ENCODE measurements at places on chromosomes 16 and 17.
A peak's percentile ranks its signal among the peaks of the same experiment; 100 is the strongest.

- DNase-seq, result peak; percentile 100
Observed at GRCh38 chr16:2882650-2883457, at the start of gene FLYWCH2. Gene FLYWCH2, plus strand, starts transcription at chr16:2883215. Its CDS starts 13,235 bp downstream, at chr16:2896450.

- no peak for DNase-seq
Observed at GRCh38 chr17:29433541-29433940, 43.4 kb downstream of the TAOK1 start.

GRCh38 chr16:351804-352520 lies 561 bp downstream of the AXIN1 start:
- DNase-seq, result no peak

- DNase-seq, result no peak
Observed at GRCh38 chr17:59372138-59372751, 40.8 kb downstream of the YPEL2 start.

GRCh38 chr17:8015957-8016631 lies 13.7 kb downstream of the GUCY2D start:
- no peak for DNase-seq

- peak; percentile 30 for DNase-seq
Observed at GRCh38 chr17:2796164-2797125, at the start of gene RAP1GAP2. Gene RAP1GAP2, plus strand, starts transcription at chr17:2796438. Its CDS starts 90 bp downstream, at chr17:2796528.

DNA sequence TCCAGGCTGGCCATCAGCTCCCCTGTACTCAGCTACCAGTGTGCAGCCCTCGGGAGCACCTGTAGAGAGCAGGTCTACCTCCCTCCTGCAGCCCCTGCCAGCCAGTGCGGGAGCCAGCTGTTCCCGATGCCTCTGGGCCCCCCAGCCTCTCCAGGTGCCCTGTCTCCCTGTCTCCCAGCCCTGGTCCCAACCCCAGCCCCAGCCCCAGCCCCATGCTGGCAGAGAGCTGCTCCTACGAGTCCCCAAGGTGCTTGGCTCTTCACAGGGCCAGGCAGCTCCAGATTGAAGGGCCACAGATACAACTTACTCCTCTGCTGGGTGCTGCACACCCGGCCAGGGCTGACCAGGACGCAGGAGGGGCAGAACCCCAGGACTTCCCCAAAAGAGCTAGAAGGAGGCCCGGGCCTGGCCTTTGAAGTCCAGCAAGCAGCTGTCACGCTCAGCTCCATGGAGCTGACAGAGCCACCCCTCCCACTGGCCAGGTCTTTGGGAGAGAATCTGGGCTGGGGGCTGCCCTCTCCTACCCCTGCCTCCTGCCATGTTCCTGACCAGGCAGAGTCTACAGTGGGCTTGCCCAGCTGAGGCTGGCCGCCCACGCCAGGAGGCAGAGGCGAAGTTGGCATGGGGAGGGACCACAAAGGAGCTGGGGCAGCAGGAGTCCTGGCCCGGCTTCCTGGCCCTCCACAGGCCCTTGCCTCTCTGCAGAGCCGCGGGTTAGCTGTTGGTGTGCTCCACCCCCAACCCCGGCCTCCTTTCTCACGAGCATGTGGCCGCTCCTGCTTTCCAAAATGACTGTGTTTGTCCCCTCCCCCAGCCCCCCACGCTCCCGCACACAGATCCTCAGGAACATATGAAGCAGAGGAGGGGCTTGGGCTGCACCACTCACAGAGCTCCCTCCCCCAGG lies 9.5 kb upstream of the ADAM11 start:
- DNase-seq, result no peak

DNA sequence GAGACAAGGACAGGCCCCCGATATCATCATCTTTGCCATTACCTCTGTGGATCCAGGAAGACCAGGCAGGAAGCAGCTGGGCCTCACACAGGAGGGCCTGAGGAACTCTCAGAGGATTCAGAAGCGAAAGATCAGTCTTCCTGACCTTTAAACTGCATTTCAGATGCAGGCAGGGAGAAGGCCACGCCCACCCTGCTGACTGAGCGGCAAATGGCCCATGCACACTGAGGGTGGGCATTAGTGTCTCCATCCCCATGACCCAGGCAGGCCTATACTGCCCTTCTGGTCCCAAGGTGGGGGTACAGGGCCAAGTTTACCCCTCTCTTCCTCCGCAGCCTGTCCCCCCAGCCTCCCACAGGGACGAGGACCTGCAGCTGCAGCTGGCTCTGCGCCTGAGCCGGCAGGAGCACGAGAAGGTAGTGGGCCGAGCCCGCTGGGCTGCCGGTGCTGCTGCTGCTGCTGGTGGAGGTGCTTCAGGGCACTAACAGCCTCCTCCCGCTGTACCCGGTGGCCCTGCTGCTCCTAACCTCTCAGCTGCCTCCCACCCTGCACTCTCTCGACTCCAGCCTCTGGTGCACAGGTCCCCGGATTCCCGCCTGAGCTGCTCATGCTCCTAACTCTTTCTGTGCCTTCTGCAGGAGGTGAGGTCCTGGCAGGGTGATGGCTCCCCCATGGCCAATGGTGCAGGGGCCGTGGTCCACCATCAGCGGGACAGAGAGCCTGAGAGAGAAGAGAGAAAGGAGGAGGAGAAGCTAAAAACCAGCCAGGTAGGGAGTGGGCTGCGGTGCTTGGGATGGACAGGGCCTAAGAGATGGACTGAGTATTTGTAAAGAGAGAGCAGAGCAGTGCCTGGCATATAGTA lies 6.2 kb downstream of the EPN3 start:
- no peak for DNase-seq

DNA sequence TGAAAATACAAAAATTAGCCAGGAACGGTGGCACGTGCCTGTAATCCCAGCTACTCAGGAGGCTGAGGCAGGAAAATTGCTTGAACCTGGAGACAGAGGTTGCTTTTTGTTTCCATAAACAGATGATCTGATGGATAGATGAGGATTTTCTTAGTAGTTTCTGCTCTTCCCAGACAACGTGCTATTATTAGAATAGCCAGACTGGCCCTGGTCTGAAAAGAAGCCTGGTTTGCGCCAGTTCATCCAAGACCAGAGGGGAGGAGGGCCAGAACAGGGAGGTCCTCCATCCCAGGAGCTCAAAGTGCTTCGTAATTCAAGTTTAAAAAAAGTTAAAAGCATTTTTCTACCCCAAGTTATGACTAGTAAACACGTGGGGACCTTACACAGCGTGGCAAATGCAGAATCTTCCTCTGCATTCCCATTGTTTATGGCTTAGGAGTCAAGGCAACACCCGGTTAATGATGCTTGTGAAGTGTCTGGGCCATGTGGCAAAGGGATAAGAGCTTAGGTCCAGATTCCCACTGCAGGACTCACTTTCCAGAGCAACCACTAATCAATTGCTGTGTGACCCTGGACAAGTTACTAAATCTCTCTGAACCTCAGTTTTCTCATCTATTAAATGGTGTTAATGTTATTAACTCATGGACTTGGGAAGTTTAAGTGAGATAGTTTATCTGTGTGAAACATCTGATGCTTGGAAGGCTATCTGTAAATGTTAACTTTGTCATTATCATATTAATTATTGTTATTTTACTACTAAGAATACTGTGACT lies 205.4 kb downstream of the CCDC182 start:
- no peak for DNase-seq

DNA sequence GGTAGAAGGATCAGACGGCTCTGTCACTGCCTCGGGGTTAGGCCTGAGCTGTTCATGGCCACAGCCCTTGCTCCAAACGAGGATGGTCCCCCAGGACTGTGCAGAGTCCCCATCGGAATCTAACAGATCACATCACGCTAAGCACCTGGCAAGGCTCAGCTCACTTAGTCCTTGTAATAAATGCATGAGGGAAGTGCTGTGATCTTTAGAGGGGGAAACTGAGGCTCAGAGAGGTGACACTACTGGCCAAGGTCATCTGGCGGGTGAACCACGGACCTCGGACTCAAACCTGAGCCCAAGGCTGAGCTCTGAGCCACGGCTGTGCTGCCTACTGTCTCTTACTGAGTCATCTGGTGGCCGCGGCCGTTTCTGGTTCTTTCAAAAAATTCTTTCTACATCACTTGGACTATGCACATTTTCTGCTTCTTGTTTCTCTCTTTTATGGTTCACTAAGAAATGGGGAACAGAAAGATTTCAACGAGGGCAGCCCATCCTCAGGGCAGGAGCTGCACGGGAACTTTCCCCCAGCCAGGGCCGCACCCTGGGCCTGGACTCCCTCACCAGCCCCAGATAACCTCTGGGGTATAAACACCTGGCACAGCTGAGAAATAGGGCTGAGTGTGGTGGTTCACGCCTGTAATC lies 55.6 kb downstream of the COTL1 start:
- DNase-seq, result no peak

DNA sequence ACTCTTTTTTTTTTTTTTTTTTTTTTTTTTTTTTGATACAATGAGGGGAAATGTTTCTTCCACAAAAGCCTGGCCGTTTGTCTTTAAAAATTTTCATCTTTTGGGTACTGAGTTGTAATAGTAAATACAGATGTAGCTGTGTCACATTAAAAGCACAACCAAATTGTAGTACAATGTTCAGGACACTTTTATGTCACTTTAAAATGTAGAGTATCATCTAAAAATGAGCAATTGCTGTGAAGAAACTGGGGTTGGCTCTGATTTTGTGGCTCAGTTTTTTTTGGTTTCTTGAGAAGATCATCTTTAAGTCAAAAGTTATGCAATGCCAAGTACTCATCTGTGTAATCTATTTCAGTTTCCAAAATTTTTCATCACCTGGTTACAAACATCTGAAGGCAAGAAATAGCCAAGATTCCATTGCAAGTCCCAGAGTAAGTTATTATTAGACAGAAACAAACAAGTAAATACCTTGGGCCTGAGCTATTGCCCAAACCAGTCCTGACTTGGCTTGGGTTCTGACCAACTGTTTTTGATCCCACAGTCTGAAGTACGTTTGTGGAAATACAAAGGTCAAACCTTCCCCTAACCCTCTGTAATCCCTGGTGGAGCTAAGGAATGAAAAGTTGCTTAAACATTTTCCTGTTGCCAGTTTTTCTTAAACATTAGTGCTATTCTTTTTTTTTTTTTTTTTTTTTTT lies 717.2 kb downstream of the WWOX start:
- DNase-seq, result no peak

DNA sequence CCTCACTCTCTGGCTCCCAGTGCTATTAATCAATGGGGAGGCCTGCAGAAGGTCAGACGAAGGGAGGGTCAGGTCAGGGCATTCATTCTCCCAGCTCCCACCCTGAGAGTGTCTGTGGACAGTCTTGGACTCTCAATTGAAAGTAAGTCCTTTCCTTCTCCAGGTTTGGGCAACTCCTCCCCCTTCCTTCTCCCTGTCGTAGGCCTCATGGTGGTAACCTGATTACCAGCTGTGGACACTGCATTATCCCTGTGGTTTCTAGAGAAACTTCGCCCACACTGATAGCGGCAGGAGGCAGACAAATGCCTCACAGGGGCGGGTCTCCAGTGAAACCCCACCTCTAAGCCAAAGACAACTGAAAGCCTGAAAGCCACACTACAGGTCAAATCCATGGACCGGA lies 57.7 kb upstream of the SLC25A19 start:
- no peak for DNase-seq

DNA sequence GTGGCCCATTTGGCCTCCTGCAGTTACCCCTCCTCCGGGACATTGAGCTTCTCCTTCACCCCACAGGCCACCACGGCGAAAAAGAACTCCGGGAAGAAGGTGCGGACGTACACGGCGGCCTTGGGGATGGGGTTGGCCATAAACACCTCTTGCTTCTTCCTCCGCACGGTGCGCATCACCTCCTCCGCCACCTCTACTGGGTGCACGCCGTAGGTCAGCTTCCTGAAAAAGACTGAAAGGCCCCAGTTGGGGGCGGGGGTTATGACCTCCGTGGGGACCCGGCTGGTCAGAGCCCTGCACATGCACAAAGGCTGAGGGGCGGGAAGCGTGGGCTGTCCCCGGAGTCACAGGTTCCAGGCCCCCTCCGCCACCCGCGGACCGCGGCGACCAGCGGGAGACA lies 19.9 kb downstream of the DHRS7C start:
- DNase-seq, result no peak

- DNase-seq, result no peak
Observed at GRCh38 chr16:20937736-20938135, 37.2 kb downstream of the LYRM1 start.

DNA sequence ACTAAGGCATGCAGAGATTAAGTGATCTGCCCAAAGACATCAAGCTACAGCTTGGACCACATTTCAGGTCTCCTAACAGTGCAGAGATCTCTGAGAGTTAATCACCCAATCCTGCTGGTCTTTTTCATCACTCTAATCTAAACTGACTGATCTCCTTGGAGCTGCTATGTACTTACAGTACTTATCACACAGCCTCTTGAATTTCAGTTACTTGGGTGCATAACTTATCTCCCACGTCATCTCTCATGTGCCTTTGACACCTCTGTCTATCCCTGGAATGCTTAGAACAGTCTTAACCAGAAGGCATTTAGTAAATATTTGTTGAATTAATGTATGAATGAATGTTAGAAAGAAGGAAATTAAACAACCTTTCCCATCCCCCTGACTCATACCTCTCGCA lies 139.0 kb downstream of the SNX11 start:
- no peak for DNase-seq

DNA sequence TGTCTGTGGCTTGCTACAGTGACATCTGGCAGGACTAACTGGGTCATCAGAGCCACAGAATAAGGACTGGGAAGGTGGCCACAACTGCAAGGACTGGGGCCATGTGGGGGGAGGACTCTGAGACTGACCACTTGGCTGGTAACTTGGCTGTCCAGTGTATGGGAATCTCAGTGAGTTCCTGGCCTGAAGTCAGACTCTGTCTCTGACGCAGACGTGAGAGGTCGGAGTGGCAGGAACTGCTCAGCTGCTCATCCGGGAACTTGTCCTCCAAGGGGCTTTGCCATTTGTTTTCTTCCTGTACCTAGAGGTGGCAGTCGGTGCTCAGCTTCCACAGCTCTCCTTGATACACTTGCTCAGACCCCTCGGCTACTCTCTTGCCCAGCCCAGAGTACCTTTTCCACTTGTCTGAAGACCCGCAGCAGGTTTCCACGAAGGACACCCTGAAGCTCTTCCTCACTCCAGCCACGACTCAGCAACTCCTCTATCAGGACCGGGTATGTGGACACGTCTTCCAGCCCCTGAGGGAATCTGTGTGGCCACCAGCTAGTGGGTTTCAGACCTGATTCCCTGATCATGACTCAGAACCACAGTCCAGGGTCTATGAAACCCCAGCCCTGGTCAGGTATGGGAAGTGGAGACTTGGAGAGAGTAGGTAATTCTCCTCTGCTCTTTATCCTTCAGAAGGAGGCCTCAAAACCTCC lies 7.3 kb upstream of the DPEP3 start:
- DNase-seq, result no peak

DNA sequence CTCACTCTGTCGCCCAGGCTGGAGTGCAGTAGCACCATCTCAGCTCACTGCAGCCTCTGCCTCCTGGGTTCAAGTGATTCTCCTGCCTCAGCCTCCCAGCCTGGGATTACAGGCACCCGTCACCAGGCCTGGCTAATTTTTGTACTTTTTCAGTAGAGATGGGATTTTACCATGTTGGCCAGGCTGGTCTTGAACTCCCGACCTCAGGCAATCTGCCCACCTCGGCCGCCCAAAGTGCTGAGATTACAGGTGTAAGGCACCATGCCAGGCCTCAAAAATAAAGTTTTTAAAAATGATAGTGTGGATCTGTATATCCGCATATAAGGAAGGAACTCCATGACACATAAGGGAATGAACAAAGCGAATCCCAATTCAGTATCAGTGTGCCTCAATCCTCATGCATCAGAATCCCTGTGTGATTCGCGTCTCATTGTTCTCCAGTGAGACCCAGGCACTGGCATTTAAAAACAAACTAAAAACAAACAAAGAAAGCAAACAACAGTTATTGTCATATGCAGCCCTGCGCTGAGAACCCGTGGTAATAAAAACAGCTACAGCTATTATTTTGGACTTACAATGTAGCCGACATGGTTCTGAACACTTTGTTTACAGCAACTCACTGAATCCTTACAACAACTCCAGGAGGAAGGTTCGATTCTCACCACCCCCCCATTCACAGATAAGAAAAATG lies 54.1 kb upstream of the CREBBP start:
- no peak for DNase-seq

GRCh38 chr16:66846831-66847230 lies 2.6 kb downstream of the CA7 start:
- no peak for DNase-seq

Data from stimulated activated CD4-positive, alpha-beta T cell treated with anti-CD3 and anti-CD28 coated beads, TNF-alpha, amount 100 ng/mL, for 48 hours (primary cell).